ENCODE measurements at places on chromosomes 12 and 14.
A peak's percentile ranks its signal among the peaks of the same experiment; 100 is the strongest.

- DNase-seq: no peak
Observed at GRCh38 chr12:15001733-15002382, 29.0 kb downstream of the PDE6H start.

- no peak for DNase-seq
Observed at GRCh38 chr14:28756884-28757570, 9.6 kb upstream of the FOXG1 start.

- peak; percentile 51 for DNase-seq
Observed at GRCh38 chr14:69643430-69644200, 32.2 kb downstream of the SUSD6 start.

GRCh38 chr14:81669308-81669707 is 135.7 kb upstream of the SEL1L start:
- no peak for DNase-seq

DNA sequence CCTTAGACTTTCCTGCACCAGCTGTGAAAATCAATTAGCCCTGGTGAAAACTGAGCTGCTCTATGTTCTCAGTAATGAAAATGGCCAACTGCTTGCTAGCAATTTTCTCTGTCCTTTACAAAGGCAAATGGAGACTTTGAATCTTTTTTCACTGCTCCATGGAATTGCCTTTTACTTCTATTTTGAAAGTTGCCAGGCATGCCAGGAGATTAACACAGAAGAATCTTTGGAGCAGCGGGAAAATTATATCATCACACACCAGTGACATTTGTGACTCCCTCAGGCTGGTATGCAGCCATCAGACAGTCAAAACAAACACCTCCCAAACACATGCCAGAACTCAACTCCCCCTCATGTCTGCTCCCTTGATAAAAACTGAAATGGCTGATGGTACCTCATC is 872.0 kb upstream of the FLRT2 start:
- no peak for DNase-seq

DNA sequence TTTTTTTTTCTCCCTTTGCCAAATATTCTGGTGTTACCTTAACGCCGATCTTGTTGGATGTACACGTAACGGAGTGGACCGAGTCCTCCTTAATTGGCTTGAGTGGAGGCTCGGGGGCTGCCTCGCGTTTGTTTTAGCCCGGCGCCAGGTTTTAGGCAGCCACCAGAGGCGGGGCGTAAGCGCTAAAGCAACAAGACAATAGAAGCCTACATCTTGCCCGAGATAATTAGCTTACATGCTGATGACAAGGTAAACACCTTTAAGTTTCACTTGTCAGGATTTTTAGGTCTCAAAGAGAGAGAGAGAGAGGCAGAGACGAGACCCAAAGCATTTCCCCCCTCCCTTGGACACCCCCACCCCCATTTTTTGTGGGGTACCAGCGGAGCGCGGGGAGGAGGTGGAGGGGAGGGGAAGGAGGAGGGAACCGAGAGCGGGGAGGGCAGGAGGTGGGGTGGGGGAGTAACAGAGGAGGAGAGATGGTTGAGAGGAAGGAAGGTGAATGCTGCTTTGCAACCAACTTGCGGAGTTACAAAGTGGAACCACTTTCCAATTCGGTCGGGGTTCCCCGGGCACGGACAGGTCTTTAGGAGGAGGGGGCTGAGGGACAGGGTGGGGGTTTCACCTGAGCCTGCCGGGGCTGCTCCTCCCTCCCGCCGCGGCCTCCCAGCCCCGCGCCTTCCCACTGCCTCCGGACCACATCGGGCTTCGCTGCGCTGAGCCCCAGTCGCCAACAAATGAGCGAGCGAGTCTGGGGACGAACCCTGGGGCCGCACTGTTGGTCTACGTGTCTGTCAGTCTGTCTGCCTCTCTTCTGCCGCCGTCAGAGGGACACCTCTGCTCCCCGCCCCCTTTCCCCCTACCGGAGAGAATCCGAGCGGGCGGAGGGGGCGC is at the start of gene NKX2-1:
TSS of gene NKX2-1 (minus strand) at position 802 of the 891 bp plus-strand sequence. CDS start at position 699, 103 bp downstream.
- no peak for DNase-seq

DNA sequence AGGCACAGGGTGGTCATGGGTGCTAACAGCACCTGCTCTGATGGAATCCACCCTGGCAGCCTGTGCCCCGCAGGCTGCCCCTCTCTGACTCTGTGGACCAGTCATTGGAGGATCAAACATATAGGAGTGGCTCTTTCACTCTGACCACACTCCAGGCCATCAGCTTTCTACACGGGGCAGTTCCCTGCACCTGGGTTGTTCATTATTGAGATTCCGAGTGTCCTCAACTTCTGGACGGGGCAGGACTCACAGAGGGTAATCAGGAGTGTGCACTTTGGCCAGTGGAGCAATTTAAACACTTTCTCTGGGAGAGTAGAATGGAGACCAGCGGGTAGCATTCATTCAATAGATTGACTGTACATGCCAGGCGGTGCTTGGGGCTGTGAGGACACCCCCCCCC is 94.8 kb downstream of the NINJ2 start:
- no peak for DNase-seq

GRCh38 chr14:52235866-52236510 is 31.5 kb upstream of the PTGDR start:
- DNase-seq: no peak

GRCh38 chr14:42335918-42336317 is 729.2 kb downstream of the LRFN5 start:
- no peak for DNase-seq

DNA sequence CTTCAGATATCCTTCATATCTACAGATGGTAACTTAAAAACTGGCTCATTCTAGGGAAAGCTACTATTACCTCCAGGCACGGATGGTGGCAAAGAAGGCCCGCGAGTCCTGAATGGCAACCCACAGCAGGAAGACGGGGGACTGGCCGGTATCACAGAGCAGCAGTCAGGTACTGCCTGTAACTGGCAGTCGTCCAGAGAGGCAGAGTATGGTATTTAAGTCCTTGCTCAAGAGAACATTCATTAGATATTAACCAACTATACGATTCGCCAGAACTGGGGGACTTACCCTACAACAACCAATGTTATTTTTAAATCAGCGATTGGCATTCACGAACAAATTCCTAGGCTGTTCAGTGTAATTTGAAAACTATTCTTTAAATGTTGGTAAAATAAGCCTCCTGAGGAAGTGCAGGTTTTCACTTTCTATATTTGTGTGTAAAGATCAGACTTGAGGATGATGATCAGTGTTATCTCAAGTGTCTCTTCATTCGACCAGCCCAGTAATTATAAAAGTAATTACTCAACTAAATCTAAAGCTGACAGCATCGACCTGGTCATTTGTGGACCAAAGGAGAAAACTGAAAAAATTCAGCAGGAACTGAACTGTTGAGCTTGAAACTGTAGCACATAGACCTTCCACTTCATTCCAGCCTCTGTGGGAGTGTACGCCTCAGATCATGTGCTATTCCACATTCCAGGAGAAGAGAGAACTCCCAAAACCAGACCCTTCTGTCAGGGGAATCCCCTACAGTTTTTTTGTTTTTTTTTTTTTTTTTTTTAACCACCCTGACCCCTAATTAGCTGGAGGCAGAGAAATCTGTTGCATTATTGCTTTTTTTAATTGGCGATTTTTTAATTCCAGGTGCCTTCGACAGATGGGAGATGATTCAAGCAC is 75.6 kb downstream of the ESR2 start:
- DNase-seq: no peak

DNA sequence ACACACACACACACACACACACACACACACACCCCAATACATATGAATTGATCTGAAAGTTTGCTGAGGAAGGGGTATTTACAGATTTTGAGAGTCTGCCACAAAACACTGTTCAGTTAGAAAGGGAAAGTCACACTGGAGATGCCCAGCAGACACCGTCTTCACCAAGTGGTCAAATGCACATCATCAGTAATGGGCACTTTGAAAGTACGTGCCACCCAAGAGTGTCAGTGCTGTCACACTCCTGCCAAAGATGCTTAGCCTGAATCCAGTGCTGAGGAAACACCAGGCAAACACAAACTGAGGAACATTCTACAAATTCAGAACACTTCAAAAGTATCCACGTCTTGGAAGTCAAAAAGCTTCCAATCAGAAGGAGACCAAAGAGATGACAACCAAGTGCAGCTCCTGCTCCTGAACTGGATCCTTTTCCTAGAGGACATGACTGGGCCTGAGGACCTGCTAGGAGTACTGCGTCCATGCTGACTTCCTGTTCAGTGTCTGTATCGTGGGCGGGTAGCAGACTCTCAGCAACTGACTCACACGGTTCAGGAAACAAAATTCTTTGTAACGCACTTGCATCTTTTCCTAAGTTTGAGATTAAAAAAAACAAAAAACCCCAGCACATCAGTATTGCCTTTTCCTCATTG is 18.6 kb downstream of the PSMC1 start:
- DNase-seq: peak; percentile 40

DNA sequence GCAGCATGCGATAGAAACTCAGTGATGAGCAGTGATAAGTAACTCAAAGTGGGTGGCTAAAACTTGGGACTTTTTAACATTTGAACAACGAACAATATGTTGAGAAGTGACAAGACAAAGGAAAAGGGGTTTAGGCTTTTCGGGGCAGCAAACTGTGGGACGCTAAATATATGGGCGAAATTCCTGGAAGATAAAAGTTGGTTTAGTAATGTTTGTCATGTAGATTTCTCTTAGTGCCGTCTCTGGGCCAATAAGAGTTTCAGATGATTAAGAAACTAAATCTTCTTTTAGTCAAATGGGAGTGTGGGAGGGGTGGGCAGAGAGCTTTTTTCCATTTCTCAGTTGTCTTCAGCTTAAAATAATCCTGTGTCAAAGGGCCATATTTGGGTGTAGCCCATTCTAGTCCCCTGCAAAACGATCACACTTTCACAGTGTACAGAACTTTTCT is 41.7 kb upstream of the FUT8 start:
- no peak for DNase-seq

DNA sequence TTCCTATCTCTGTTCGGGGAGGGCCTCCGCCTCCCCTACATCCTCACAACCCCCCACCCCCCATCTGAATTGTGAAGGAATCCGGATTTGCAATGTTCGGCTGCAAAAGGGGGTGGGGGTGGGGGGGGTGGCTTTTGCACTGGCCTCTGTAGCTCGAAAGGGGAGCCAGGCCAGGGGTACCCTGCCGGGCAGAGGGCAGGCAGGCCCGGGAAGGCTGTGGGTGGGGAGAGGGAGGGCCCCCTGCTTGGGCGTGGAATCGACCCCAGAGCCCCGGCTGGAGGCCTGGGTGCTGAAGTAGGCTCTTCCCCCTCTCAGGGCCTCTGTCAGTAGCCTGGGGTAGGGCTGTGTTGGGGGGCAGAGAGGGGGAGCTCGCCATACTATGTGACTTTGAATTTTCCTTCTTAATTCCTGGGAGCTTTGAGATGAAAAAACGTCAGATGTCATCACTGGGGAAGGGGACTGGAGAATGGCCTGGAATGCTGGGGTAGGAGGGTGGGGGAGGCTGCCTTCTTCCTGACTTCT is 1.1 kb downstream of the LRP1 start:
- no peak for DNase-seq

GRCh38 chr14:75978249-75978731 is 3.5 kb downstream of the TGFB3 start:
- DNase-seq: no peak

GRCh38 chr12:2172491-2173214 is 119.9 kb downstream of the CACNA1C start:
- DNase-seq: no peak
